ENCODE measurements at places on chromosomes 6 and 20. TPM values are rescaled to one million over a fixed set of nuclear protein-coding genes. Genes with fewer than 3 reads are reported as not detected.

DNA sequence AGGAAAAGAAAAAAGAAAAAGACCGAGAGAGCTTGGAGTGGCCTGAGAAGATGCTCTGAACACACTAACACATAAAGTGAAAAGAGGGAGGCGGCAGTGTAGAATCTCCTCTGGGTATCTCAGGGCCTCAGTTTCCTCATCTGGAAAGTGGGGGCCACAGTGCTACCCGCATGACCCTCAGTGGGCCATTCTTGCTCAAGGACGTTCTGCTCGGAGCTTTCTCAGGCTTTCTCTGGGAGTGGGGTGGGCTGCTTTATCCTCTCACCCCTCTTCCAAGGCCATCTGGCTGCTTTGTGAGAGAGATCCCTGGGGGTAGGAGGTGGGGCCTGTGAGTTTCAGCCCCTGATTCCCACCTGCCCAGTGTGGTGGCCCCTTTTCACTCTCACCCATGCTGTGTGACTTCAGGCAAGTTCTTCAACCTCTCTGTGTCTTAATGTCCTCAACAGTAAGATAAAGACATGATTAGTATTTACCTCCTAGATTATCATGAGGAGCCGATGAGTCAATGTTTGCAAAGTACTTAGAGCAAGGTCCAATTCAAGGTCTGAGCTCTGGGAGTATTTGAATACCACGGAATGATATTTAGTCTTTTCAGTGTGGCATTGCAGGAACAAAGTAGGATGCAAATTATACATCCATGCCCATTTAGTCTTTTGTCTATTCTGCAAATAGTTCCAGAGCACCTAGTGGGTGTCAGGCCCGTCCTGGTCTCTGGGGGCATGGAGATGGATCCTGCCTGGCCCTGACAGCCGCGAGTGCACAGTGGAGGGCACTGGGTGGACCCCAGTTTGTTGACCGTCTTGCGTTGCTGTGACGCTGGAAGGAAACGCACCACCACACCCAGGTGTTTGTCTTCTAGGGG is 34.3 kb downstream of the SRC start:
- no peak for DNase-seq

GRCh38 chr6:110542311-110543024 is 66.1 kb upstream of the SLC22A16 start:
- DNase-seq = no peak

GRCh38 chr6:41939176-41939847 is 2.3 kb downstream of the CCND3 start:
- DNase-seq = no peak

DNA sequence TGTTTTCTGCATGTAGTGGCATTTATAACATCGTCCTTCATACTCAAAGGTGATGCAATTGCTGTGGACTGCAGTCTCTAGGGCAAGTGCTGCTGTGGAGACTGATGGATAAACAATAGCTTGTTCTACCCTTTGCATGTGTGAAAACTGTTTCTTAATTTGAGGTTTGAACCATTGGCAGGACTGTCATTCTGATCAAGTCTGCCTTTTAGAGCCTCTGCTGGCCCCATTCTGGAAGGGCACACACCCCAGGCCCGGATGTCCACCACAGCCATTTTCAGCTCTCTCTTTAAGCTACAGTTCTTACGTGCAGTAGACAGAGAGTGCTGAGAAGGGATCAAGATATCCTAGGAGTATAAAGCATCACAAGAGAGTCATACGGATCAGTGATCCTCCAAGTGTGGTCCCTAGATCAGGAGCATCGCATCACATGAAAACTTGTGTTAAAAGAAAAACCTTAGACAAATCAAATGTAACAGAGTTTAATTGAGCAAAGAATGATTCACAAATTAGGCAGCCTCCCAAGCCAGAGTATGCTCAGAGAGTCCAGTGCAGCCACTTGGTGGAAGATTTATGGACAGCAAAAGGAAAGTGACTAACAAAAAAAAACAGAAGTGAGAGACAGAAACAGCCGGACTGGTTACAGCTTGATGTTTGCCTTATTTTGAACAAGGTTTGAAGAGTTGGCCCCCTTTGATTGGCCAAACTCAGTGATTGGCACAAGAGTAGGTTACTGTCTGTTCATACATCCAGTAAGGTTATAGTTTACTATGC is 52.0 kb downstream of the FRK start:
- DNase-seq = no peak

DNA sequence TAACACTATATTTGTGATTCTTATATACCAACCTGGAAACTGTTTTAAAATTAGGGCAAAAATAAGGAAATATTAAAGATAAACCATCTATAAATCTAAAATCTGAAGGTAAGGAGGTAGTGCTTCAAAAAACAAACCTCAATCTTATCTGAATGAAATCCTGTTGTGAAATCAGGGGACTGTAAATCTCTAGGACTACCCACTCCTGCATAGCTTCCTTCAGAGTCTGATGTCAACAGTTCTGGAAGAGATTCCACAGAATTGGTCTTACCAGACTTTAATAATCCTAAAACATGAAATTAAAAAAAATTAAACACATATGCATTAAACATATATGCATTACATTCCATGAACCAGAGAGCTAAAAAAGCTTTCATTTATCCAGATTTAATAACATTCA is 51.4 kb downstream of the IBTK start:
- no peak for DNase-seq

DNA sequence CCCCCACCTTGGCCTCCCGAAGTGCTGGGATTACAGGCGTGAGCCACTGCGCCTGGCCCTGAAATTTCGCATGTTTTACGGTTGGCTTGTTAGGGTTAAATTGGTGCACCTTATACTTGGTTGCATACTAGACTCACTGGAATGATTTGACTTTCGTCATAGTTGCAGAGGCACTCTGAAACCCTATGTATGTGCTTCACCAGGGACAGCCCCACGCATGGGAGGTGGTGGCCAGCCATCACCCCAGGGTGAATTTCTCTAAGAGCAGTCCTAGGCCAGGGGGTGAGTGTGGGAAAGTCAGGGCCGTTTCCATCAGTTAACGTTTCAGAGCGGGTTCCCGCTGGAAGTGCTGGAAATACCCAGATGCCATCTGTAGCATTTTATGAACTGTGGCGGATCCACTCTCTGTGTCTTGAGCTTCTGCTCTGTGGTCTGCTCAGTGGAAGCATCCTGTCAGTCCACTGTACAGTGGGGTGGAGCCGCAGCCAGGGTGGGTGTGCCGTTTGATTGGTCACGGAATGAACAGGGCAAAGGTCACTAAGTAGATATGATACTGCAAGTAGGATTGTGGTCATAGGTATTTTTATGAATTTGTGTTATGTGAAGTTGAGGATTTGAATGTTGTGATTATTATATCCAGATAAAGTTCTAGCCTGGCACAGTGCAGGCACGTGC is 13.2 kb downstream of the DNAJC5 start:
- DNase-seq = no peak

- DNase-seq = no peak
These were observed 254.8 kb downstream of the CDC5L start for GRCh38 chr6:44642349-44642748.

DNA sequence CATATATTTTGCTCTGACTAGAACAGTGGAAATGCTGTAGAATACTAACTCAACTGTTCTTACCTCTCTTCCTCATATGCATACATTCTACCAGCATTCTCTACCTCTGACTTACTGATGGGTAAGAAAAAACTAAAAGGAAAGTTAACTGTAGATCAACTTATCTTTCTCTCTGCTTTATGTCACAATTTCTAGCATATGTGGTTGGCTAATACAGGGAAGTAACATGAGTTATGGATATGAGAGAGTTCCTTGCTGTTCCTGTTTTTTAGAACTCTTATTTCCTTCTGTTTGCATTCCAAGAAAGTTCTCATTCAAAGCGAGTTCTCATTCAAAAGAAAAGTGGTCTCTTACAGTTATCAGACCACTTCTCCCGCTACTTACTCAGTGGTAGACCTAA is 226.8 kb upstream of the SGK1 start:
- no peak for DNase-seq

DNA sequence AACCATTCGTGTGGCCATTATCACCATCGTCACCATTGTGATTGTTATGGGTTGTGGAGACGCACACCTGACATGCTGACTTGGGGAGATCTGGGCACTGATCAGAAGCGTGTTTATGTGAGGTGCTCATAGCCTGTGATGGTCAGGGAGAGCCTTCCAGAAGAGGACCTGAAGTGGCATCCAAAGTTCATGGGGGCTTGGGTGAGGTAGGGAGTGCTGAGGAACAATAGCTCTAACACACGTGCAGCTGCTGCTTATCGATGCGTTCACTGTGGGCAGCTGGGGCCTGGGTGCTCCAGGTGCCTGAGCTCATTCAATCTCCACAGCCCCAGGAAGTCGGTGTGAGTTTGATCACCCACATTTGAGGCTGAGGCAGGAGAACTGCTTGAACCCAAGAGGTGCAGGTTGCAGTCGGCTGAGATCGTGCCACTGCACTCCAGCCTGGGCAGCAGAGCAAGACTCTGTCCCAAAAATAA is 227.3 kb downstream of the PREX1 start:
- DNase-seq = peak; percentile 3

Gene TREM1
- total RNA-seq = 2.8 TPM
